ENCODE measurements at places on chromosomes 6 and 20. TPM values are rescaled to one million over a fixed set of nuclear protein-coding genes. Genes with fewer than 3 reads are reported as not detected.

The CTCFL gene
- not detected for total RNA-seq

The CPNE1 gene
- 147 TPM for total RNA-seq

The HLA-DRB1 gene
- under 0.01 TPM for total RNA-seq

The SLC25A27 gene
- total RNA-seq: 5.9 TPM

The LPA gene
- total RNA-seq: not detected

The OR2J3 gene
- not detected for total RNA-seq

The CDH4 gene
- under 0.01 TPM for total RNA-seq

Data from subcutaneous preadipocyte (primary cell).